ENCODE measurements at places on chromosomes 7 and 10.

GRCh38 chr7:130912862-130913638 is 179.0 kb upstream of the KLF14 start:
- DNase-seq, result peak; percentile 76

DNA sequence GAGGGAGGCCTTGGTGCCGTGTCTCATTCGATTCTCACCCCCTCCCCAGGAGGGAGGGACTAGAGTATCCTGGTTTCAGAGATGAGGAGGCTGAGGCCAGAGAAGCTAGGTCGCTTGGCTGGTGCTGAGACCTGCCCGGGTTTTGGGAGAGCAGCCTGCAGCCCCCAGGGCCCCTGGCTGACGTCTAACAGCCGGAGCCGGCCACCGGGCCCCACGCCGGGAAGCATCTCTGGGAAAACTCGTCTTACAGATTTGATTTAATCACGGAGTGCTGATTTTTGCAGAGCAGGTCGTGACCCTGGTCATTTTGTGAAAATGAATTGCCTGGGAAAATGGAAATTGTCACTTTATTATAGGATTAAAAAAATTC is 97.5 kb downstream of the MICALL2 start:
- DNase-seq, result no peak

DNA sequence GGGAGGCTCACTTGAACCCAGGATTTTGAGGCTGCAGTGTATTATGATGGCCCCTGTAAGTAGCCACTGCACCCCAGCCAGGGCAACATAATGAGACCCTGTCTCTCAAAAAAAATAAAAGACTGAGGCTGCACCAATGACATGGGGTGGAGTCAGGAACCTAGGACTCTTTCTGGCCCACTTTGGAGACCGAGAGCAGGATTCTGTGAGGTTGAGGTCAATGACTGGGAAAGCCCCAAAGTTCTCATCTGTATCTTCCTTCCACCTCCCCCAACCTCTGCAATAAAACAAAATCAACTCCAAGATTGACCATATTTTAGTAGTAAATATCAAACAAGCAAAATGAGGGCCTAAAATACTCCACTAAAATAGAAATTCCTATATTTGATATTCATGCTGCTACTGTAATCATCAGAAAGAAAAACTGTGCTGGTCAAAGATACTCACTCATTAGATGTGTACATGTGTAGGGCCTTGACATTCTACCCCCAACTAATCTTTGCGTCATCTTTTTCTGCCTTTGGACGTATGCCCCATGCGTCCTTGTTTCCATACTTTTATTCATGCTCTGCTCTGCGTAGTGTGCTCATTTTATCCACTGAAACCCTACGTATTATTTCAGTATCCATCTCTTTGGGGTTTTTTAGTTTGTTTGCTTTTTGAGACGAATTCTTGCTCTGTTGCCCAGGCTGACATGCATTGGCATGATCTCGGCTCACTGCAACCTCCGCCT is 23.8 kb downstream of the WBP1L start:
- DNase-seq, result no peak

GRCh38 chr10:34872820-34873219 is 57.7 kb upstream of the PARD3 start:
- DNase-seq, result no peak

DNA sequence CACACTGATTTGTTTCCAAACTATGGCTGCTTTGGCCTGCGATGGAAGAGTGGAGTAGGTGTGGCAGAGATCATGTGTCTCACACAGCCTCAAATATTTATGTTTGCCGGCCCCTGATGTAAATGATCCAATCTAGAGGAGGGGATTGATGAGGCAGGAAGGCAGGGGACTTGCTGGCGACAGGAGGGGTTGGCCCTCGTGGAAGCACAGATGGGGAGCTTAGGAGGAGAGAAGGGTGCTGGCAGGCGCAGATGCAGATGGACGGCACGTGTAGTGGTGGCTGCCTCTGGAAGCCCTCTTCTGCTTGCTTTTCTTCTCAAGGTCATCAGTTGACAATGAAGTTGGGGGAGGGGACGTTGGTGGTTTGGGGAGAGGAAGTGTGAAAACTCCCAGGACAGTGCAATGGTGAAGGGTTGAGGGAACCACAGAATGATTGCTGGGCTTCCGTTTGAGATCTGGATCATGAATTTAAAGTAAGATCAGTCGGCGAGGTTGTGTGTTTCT is 15.4 kb downstream of the COL13A1 start:
- no peak for DNase-seq

DNA sequence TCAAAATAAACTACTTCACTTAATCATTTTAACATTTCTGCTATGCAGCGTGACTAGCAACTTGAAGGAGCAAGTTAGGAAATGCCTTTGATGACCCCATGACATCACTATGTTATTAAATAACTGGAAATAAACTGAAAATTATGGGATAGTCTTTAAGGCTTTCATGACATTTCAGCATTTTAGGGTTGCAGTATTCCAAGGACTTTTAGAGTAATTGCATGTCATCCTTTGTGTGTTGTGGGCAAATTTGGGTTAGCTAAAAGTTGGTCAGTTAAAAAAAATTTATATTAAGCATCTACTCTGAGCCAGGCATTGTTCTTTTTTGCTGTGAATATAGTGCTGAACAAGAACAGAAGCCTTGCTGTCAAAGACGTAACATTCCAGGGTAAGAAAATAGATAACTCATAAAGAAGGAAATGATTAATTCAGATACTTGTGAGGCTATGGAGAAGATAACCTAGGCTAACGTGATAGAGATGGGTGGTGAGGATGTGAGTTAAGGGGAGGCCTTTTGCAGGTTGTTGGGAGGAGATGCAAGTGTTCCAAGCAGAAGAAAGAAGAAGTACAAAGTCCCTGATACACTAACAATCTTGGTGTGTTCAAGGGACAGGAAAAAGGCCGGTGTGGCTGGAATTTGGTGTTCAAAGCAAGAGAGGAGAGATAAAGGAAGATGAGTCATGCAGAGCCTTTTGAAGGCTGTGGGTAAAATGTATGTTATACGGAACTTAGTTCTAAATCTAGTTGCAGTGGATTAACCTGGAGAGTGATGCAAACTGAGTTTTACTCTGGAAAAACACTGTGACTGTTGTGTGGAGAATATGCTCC is 610.2 kb downstream of the AUTS2 start:
- DNase-seq, result no peak

- DNase-seq, result peak; percentile 53
Observed at GRCh38 chr7:137462074-137462715, 118.7 kb upstream of the PTN start.

Measured in lung microvascular endothelial cell (primary cell).